ENCODE measurements at places on chromosomes 2 and 18.

- DNase-seq = no peak
Observed at GRCh38 chr2:3246928-3247714, 130.5 kb downstream of the EIPR1 start.

DNA sequence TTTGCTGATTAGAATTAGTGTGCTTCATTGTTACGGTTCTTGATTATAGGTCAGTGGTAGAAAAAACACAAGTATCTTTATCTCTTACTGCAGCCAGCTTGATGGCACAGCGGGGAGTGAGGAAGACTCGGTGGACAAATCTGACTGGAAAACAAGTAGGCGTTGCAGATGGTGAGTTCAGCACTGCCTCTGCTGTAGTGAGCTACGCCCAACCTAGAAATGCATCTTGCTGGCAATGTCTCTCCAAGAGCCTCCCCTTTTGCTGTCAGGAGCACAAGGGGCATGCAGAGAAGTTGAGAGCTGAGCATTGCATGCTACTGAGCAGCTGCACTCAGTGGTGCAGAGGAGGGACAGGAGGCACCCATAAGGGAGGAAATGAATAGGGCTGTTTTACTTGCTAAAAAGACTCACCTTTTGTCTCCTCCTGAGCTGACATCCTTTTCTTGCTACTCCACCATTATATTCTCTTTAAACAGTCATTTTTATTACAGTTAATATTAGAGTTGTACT is 977.3 kb upstream of the ACVR2A start:
- no peak for DNase-seq

DNA sequence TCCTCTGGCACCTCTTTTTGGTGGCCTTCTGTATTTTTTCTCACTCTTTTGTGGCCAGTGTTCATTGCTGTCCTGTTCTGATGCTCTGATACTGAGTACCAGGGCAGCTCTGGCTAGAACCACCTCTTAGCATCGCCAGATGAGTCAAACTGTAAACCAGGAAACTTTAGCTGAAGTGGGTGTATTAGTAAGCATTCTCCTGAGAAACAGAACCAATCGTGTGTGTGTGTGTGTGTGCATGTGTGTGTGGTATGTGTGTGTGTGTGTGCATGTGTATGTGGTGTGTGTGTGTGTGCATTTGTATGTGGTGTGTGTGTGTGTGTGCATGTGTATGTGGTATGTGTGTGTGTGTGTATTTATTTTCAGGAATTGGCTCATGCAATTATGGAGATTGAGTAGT is 166.3 kb upstream of the SKOR2 start:
- DNase-seq = no peak

DNA sequence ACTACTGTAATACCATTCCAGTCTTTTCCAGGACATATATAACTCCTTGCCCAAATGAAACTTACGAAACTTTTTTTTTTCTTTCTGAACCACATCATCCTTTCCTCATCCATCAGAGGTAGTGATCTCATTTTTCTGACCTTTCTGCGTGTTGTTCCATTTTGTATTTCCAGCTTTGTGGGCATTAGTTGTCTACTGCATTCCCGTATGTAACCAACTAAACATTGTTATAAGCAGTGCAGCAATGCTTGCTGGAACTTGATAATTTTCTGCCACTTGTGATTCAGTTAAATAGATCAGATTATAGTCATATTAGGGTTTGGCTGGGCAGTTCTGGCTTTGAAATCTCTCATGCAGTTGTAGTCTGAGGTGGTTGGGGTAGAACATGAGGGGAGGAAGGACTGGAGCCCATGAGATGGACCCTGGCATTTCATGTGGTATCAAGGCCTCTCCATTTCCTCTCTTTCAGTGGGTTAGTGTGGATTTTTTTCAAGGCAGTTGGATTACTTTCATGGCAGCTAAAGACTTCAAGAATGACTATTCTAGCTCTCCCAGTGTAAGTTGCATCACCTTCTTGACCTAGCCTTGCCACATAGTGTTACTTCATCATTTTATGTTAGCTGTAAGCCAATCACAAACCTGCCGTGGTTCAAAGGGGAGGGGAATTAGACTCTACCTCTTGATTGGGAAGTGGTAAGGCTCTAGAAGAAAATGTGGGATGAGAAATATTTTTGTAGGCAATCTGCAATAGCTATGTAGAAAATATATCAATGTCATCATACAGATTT is 80.5 kb downstream of the EHBP1 start:
- DNase-seq = no peak

GRCh38 chr18:5370332-5370731 is 74.8 kb upstream of the ZBTB14 start:
- no peak for DNase-seq

DNA sequence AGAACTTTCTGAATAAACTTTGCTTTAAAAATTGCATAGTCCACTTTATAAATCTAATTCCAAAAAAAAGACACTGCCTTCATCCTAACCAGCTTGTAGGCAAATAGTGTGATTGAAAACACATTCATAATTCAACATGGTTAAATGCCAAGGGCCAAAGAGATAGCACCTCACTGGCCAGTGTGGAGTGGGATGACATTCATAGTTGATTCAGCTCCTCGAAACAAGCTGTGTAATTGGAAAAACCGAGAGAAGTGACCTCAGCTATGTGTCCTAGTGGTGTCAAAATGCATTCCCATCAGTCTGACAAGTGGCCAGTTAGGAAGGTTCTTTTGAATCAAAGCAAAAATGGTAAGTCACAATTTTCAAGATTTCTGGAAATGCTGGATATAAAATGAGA is 1068.5 kb upstream of the CELF4 start:
- DNase-seq = no peak

GRCh38 chr18:10544093-10544748 is 18.4 kb downstream of the NAPG start:
- no peak for DNase-seq

GRCh38 chr2:241088791-241089732 is 13.0 kb downstream of the MTERF4 start:
- no peak for DNase-seq

- no peak for DNase-seq
Observed at GRCh38 chr18:65547046-65547445, 203.8 kb upstream of the CDH7 start.

DNA sequence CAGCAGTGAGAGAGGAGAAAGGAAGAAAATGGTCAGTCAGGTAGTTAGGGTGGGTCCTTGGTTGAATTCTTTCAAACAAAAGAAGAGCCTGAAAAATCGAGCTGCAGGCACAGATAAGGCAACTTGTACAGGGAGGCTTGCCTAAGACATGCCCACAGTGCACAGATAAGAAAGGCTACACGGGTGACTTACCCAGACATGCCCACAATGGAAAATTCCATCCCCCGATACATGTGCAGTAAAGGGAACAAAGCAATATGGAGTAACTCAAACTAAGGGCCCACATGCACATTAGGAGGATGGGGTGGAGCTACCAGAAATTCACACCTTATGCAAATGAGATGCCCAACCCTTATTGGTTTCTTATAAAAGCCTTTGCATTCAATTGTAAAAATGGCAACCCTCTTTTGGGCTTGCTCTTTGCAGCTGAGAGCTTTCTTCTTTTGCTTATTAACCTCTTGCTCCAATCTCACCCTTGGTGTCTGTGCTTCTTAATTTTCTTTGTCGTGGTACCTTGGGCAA is 110.3 kb upstream of the RMP24 start:
- DNase-seq = no peak

- DNase-seq = no peak
Observed at GRCh38 chr2:16219292-16219975, 279.1 kb downstream of the MYCN start.

- DNase-seq = no peak
Observed at GRCh38 chr2:69917852-69918251, 2.9 kb downstream of the MXD1 start.

GRCh38 chr18:51946946-51947345 is 393.1 kb upstream of the DCC start:
- DNase-seq = no peak

- no peak for DNase-seq
Observed at GRCh38 chr2:11398750-11399437, 54.5 kb upstream of the ROCK2 start.

Measured in HFF-Myc (cell line).